ENCODE measurements at places on chromosomes 11 and 22. TPM values are rescaled to one million over a fixed set of nuclear protein-coding genes. Genes with fewer than 3 reads are reported as not detected.

The OR52I1 gene
- polyA plus RNA-seq = 0.03 TPM

DNA sequence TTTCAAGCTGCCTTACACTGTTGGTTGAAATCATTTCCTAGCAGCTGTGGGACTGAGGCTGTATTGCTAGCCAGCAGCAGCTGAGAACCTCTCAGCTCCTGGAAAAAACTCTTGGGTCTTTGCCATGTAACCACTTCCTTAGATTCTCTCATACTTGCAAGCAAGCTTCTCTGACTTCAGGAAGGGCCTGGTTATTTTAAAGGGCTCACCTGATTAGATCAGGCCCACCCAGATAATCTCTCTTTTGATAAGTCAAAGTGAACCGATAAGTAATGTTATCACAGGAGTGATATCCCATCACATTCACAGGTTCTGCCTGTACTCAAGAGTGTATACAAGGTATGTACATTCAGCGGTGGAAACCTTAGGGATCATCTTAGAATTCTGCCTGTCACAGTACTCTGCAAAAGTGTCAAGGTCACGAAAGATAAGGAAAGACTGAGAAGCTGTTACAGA, 7.4 kb upstream of the CLPB start:
- DNase-seq = no peak

GRCh38 chr11:13000116-13000515, 9.0 kb upstream of the RASSF10 start:
- no peak for DNase-seq

The RIC3 gene
- 9.0 TPM for polyA plus RNA-seq

The SYT7 gene
- polyA plus RNA-seq = 12.1 TPM

Measured in large intestine (tissue), 12 donors.